T-helper 1 cell (primary cell): ENCODE measurements at places on chromosomes 13 and 19.

- DNase-seq = no peak
Observed at GRCh38 chr13:51786425-51787265, 17.3 kb downstream of the DHRS12 start.

- no peak for DNase-seq
Observed at GRCh38 chr13:105291987-105292386, 1243.5 kb downstream of the EFNB2 start.

DNA sequence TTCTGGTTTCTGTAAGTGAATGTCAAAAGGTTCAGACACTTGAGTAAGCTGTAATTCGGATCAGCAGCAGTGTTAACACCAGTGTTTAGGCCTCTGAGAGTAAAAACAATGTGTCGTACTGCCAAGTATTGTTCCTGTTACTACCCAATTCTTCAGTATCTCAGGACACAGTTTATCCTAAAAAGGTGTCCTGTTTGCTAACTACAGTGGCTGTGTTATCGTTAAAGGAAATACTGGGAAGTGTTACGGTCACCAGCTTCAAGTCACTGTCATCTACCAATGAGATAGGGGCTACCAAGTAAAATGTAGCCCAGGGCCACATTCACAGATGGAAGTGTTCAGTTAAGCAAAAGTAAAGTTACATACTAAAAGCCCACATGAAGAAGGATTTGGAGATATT lies 2.3 kb upstream of the UPF3A start:
- DNase-seq = no peak

- no peak for DNase-seq
Observed at GRCh38 chr13:108859197-108860012, 230.0 kb downstream of the MYO16 start.
